ENCODE measurements at places on chromosomes 12 and 14.

DNA sequence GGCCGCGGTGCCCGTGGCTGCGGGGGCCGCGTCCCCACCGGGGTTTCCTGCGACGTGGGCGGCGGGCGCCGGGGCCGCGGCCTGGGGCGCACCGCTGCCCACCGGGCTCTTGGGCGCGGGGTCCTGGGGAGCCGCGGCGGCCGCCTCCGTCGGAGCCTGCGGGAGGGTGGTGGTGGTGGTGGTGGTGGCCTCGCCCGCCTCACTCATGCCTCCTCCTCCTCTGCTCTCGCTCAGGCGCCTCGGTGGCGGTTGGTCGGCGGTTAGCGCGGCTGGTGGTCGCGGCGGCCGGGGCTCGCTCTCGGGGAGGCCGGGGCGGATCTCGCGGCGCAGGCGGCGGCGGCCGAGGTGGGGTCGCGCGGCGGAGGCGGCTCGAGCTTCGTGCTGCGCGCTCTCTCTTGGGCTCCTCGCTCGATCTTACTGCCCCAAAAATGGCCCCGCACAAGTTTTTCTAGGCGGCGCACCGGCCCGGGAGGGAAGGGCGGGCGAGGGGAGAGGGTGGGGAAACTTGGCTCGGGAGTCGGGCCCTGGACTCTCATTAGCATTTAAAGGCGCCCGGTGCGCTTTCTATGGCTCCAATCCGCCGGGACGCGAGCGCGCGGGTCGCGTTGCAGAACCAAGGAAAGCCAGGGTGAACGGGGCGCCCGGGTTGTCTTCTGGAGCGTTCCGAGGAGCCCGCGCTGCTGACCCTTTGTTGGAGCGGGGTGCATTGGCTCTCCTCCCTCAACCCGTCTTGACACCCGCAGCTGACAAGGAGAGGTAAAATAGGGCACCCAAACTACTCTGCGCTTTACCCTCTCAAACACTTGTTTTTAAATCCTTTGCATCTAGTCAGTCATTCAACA, at the start of gene YBX3:
Gene YBX3 (minus strand): TSS at position 419 of the 842 bp plus-strand sequence. CDS start 212 bp downstream, at position 207.
- no peak for DNase-seq

GRCh38 chr14:59919570-59920377, at the start of gene LRRC9:
Gene LRRC9, plus strand, starts transcription at chr14:59920144.
- DNase-seq: no peak

DNA sequence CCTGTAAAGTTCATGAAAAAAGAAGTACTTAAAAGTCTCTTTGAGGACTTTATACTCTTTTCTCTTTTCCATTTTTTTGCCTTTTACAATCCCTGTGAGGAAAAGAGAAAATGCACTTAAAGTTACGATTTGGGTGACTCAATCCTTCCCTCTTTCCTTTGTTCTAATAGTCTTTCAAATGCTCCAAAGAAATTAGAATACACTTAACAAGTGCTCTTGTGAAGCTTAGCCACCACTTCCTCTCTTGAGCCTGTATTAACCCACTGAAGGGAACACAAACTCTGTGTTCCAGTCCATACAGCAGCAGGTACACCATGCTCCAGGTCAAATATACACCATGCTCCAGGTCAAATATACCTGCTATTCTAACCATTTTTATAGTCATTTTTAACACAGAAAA, 581.1 kb upstream of the MGAT4C start:
- no peak for DNase-seq

DNA sequence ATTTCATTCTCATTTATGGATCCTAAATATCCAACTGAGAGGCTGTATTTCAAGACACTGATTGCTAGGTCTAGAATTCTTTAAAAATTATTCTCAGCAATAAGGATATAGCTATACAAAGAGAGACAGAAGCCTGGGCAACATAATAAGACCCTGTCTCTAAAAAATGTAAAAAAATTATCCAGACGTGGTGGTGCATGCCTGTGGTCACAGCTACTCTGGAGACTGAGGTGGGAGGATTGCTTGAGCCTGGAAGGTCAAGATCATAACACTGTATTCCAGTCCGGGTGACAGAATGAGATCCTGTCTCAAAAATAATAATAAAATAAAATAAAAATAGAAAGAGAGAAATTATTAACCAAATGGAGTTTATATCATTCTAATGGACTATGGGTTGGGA, 20.6 kb upstream of the ARID2 start:
- DNase-seq: no peak

DNA sequence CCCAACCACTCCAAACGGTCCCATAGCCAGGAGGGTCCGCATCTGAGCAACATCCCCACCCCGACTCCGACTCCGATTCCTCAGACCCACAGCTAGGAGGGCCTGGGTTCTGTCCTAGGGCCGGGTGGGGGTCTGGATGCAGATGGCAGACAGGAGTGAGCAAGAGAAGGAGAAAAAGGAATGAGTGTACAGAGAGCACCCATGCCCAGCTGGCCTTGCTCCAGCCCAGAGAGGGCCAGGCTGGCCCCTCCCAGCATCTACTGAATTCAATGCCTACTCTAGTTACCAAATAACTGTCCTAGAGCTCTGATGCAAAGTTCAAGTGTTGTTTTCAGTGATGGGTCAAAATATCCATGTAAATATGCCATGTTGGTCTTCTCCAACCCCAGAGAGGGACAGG, 40.8 kb downstream of the VDR start:
- no peak for DNase-seq

GRCh38 chr14:41859336-41859735, 252.7 kb downstream of the LRFN5 start:
- DNase-seq: no peak

DNA sequence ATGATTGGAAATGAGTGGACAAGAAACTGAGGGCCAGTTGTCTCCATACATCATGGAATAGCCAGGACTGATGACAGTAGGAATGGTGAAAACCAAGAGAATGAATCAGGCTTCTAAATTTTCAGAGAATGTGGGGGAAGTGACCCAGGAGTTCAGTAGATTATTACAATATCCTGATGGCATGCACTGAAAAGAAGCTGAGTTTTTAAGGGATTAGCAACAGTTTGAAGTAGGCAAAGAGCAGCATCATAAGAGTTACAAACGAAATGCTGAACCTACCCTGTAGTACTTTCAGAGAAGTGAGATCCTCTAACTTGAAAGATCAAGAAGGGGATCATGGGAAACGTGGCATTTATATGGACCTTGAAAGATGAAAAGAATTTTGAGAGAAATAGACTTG, 13.2 kb downstream of the SLC2A14 start:
- no peak for DNase-seq

DNA sequence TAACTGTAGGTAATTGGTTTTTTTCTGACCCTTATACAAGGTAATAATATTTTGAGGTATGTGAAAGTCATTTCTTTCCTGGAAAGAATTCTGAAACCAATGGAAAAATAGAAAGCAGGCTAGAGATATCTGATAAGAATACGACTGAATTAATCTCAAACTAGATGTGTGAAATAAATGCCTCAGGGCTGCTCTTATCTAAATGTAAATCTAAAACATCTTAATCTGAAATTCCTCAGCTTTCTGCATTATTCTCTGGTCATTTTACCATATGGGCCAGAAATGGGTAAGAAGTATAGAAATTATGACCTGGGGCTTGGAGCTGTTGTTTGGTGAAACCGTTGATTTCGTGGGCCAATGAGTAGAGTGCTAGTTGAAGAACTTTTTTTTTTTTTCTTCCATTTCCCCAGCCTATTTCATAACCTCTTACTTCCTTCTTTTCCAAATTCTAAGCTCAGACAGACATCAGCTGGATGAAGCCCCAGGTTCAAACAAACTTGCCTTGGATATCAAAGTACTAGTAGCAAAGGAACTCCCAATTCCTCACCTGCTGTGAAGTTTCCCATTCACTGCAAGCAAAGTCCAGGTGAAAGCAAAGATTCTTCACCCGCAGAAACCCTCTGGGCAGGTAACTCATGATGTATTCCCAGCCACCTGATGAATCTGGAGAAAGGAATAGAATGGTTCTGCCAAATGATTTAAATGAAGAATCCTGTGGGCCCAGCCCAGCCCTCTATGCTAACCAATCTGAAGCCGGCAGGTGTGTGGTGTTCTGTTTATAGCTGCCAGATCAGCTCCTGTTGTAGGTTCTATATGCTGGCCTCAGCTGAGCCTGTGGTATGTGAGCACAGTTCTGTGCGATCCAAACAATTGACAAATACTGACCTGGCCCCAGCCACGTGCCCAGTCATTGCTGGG, 9.7 kb upstream of the FOS start:
- no peak for DNase-seq

GRCh38 chr14:20679907-20680306, 4.5 kb upstream of the RNASE4 start:
- no peak for DNase-seq

DNA sequence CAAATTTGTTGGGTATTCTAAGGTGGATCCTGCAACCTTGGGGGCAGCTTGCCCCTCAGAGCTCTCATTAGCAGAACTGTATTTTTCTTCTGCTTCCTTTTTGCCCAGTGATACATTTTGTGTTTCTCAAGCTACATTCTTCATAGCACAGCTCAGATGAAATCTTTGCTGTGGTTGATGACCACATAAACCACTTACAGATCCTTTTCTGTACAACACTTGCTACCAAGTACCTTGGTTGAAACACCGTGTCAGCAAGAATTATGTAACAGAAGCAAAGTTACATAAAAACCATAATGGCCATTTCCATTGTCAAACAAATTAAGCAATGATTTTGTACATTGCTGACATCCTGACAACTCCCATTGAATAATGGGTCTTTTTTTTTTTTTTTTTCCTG, 9.7 kb upstream of the PLBD1 start:
- no peak for DNase-seq

GRCh38 chr14:51789114-51789513, 71.3 kb upstream of the GNG2 start:
- DNase-seq: no peak

DNA sequence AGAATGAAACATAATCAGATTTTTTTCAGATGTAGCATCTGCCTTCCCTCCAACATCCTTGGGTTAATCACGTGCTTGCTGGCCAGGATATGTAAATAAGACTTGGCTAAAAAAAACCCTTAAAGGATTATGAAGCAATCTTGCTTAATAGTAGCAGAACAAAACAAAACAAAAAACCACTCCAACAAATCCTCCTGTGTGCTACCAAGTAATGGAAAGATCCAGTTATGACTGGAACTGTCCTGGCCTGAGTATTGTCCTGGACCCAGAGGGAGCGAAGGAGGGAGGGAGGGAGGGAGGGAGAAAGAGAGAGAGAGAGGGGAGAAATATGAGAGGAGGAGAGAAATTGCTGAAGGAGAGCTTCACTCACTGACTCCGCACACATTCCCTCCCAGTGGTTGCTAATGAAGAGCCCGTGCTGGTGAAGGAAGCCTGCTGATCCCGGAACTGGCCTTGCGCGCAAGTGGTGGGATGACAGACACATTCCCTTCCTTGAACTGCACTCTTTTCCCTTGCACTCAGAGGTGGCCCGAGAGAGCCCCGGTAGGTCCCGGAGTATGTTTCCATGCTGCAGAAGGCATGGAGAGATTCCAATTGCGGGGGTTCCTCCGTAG, 57.2 kb downstream of the HMGA2 start:
- no peak for DNase-seq

GRCh38 chr14:42070031-42070430, 463.4 kb downstream of the LRFN5 start:
- DNase-seq: no peak

DNA sequence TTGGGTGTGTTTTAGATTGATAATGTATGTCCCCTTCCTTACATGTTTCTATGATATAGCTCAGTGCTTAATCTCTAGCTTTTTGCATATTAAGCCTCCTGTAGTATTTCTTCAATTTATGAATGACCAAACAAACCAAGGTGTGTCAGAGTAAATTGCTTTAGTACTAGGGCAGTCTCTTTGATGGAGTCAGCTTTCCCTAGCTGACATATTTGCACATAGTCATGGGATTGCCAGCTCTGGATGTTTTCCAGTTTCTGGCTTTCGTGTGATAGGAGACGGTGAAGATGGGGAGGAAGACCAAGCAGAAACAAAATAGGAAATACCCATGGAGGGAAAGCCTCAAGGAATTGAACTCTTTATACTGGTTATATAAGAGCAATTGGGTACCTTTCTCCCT, 148.9 kb downstream of the PLEKHA5 start:
- DNase-seq: no peak

DNA sequence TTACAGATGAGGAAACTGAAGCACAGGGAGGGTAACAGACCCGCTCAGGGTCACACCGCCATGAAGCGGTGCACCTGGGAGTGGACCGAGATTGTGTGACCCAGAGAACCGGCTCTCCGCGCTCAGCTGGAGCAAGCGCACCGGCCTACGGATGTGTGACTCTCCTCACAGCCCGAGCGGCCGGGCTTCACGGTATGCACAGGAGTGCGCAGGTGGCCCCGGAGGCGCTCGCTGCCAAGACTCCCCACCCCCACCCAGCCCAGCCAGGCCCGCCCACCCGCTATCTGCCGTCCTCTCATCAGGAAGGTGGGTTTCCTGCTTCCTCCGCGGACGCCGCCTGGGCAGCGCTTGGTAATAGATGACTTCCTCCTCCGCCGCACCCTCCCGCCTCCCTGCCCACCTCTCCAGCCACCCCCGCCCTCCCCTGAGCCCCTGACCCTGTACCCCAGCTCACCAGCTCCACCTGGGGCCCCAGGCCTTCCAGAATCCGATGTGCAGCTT, 110.7 kb downstream of the NCOR2 start:
- DNase-seq: no peak

- DNase-seq: no peak
Observed at GRCh38 chr14:98077176-98077575, 1194.8 kb downstream of the BCL11B start.

DNA sequence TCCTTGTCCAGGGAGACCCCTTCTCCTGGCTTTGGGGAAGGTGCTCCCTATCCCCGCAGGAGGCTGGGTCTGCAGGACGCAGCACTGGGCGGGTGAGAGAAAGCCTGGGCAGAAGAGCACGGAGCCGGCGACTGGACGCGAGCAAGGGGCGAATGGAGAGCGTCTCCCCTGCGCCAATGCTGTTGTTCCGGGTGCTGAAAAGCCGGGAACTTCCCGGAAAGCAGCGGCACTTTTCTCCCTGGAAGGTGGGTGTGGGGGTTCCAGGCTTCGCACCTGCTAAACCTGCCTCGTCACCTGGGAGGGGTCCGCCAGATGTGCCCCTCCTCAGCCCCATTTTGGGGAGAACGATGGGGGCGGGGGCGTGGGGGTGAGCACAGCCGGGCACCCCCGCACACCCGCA, 417.1 kb upstream of the TMTC1 start:
- no peak for DNase-seq

DNA sequence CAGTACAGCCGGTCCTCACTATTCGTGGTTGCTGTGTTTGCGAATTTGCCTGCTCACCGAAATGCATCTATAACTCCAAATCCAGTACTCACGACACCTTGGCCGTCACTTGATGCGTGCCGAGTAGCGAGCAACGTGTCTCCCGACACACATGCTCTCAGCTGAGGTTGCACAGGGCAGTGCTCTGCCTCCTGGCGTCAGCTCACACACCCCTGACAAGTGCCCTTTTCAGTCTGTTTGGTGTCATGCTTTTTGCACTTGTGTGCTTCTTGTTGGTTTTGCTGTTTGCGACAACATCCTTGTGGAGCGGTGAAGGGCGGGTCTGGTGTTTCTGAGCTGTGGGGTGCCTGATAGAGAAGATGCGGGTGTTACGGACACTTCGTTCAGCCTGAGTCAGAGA, 110.4 kb upstream of the RFLNA start:
- DNase-seq: no peak

Data from stimulated activated CD8-positive, alpha-beta memory T cell treated with anti-CD3 and anti-CD28 coated beads, Interleukin-4, amount 100 ng/mL, for 1 hour (primary cell).